ENCODE measurements at places on chromosomes 2 and 18.

DNA sequence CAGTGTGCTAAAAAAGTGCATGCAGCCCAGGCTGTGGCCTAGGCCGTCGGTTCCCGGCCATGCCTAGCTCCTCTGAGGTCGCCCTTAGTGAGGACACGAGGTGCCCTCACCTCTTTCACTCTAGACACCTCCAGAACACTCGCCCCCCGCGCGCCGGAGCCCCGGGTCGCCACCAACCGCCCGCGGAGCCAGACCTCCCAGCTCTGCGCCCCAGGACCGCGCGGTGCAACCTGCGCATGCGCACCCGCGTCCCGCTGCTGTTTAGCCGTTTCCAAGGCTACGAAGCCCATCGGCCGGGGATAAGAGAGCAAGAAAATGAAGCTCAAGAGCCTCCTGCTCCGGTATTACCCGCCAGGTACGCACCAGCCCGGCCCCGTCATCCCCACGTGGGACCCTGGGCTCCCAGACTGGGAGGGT lies at the start of gene DAW1:
TSS of gene DAW1 (plus strand) at position 257 of the 417 bp plus-strand sequence. CDS start at position 316, 59 bp downstream.
- no peak for DNase-seq

GRCh38 chr2:157751462-157752058 lies 122.9 kb upstream of the ACVR1C start:
- DNase-seq = no peak

- no peak for DNase-seq
Observed at GRCh38 chr2:74862020-74862964, 28.4 kb downstream of the HK2 start.

GRCh38 chr2:240626531-240627300 lies 1.4 kb downstream of the GPR35 start:
- DNase-seq = no peak

DNA sequence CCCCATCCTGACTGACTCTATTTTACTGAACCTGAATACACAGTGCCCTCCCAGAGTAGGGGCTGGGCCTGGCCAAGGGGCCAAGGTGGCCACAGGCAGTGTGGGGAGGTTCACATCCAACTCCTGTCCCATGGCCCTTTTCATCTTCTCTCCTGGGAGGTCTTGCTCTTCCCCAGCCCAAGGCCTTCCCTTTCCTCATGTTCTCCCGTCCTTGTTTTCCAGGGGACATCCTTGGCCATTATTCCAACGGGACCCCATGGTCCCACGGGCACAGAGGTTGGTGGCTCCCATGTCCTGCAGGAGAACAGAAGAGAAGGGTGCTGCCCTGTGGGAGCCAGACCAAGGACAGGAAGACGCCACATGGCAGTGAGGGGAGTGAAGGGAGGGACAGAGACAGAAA lies 10.4 kb downstream of the MALL start:
- DNase-seq = no peak

GRCh38 chr2:280650-281110 lies 7.2 kb downstream of the ALKAL2 start:
- no peak for DNase-seq

GRCh38 chr18:79928563-79928960 lies 22.9 kb downstream of the SLC66A2 start:
- no peak for DNase-seq
